ENCODE measurements at places on chromosomes 6 and 20.

DNA sequence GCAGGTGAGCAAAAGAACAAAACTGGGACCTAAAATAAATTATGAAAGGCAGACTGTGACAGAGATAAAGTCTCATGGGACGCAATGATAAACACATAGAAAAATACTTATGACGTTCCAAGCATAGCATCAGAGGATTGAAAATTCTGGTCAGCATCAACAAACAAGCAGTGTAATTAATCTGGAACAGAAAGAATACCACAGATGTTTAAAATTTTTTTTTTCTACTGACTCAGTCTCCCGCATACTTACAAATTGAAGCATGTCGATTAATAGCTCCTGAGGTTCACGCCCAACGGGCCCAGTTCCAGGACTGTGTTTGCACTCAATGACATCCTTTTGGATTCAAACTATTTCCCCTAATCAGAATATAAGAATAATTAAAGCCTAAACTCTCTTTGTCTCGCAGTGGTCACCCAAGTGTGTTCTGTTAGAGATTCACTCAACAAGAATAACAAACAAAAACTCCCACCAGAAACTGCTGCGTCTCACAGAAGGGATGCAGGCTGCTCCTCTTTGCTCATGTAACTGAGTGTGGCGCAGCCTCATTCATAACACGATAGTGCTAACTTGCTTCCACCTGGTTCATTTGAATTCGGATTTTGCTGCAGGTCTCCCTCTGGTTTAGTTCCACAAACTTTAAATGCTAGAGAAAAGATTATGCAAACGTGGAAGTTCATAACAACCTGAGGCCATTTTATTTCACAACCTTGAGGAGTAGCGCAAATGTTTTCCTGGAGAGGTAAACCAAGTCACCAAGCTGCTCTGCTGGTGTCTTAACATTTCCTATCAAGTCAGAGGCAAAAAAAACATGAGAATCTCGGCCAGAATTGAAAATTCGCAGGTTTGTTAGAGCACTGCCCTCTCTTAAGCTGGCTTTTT, 69.0 kb upstream of the CITED2 start:
- DNase-seq = no peak

- peak; percentile 88 for DNase-seq
Observed at GRCh38 chr6:30781743-30782424, 37.5 kb upstream of the IER3 start.

DNA sequence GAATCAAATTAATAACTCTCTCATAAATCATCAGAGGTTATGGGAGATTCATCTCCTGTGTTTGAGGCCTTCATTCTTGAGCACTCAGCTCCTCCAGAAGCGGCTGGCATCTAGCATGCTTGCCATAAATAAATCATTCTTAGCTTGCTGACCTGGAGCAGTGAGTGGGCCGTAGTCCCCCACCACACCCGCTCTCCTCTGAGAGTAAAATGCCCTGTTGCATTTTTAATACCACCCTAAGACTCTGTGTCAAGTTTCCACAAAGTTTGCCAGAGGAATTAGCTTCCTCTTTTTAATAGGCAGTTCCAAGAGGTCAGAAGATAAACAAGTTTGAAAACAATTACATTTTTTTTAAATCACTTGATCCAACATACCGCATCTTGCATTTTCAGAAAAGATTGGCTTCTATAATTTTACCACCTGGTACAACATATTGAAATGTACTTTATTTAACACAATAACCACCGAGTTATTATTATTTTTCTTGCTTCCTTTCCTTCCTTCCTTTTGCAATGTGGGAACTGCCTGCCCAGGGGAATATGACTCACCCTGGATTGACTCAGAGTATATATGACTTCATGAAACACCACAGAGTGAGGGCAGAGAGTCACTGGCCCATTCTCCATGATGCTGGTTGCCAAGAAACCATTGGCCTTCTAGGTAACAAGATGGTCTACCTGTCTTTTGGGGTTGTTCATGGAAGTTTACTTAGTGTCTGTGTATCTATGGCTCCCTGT, 29.4 kb upstream of the CLIC5 start:
- no peak for DNase-seq

GRCh38 chr6:22146678-22146930, 150.2 kb downstream of the PRL start:
- DNase-seq = peak; percentile 56

- DNase-seq = no peak
Observed at GRCh38 chr6:5085648-5086293, 630 bp downstream of the PPP1R3G start.

DNA sequence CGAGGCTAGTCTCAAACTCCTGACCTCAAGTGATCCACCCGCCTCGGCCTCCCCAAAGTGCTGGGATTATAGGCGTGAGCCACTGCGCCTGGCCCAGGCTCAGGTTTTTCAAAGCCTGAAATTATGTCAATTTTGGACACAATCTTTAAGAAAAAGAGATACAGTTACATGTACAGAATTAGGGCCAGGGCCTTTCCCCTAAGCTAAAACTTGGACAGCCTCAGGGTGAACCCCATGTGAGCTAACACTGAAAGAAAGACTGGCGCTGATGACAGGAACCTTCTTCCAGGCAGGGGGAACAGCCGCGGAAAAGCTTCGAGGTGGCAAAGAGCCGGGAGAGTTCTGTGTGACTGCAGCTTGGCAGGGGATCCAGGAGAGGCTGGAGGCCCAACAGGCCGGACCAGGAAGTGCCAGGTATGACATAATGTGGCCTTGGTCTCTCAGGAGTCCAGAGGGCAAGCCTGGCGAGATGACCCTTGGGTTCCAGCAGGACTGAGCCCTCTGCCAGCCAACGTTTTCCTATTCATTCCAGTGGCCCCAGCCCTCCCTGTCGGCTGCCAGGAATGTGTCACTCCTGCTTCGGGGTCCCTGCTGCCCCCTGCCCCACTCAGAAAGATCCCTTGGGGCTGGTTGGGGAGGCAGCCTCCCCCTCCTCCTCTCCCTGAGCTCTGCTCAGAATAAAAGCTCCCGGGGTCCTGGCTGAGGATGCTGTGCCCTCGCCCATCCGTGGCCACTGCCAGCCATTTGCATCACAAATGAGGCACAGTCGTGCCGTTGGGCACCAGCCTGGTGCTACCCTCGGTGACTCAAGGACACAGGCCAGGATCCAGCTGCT, 37.3 kb downstream of the RBM38 start:
- DNase-seq = no peak

DNA sequence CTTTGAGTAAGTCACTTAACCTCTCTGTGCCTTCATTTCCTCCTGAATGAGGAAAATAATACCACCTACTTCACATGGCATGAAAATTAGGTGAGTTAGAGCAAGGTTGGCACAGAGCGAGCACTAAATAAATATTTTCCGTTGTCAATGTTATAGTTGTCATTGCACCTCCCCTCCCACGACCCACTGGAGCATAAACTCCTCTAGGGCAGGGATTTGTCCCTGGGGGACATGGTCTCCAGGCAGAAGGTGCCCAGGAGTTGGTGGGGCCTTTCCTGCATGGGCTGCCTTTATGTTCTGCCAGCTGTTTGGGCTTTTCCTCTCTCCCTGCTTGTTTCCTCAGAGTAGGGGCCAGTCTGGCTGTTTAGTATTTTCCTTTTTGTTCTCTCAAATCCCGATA, 1.3 kb upstream of the ANGPT4 start:
- no peak for DNase-seq

DNA sequence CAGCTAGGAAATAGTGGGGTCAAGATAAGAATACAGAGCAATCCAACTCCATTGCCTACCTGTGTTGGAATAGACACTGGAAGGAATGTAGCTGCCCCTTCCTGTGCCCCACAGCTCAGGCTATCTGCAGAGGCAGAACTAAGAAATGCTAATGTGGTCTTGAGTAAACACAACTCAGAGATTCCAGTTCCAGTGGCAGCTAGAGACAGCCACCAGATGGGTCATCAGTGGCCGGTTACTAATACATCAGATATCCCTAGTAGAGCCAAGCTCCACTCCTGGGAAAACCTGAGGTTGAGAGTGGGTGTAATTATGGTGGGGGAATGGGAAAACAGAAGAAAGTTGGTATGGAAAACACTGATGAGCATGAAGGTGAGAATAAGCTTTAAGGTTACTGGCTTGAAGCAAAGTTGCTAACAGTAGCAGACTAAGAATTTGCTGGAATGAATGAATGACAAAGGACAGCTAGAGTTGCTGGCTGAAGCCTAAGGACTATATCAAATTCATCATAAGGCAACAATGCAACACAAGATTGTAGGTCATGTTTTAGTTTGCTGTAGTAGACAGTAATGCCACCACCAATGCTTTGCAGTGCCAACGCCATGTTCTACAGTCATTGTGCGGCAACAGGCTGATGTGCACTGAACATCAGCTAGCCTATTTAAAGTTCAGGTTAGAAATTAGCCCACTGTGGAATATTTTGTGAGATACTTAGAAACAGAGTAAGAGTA, 28.3 kb upstream of the FAM83C start:
- no peak for DNase-seq

DNA sequence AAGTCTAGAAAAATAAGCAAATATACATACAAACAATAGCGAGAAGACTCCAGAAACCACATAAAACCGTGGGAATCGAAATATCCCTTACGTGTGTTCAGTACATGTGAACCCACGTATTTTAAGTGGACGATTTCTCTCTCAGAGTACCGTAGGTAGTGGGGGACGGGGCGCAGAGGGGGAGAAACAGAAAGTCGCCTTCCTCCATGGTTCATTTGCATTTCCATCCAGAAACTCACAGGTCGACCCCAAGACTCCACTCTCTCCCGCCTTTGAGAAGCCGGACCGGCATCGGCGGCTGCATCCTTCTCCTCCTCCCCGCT, 538 bp upstream of the ENPP1 start:
- DNase-seq = no peak

- DNase-seq = no peak
Observed at GRCh38 chr20:33685328-33686099, 671 bp downstream of the E2F1 start.

GRCh38 chr6:130518588-130518987, 152.8 kb downstream of the TMEM200A start:
- DNase-seq = no peak

GRCh38 chr20:9331707-9332435, 182.5 kb upstream of the LAMP5 start:
- no peak for DNase-seq

- no peak for DNase-seq
Observed at GRCh38 chr20:35235881-35236280, 9.4 kb downstream of the MMP24 start.

DNA sequence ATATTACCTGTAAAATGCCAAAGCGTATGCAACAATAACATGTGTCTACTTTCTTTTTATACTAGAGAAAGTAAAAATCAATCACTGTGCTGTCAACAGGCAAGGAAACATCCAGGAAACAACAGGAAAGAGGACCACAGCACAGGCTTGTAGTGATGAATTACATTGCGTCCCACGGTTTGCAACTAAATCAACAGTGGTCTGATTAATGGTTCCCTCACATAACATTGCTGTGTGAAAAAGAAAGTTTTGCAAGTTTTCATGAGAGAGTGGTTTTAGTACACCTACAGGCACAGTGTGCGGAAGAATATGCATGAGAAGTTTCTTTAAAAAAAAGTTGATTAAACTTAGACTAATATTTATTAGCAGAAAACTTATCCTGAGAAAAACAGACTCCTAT, 329.5 kb upstream of the HSF2 start:
- DNase-seq = no peak

- no peak for DNase-seq
Observed at GRCh38 chr6:137878486-137879285, 11.6 kb downstream of the TNFAIP3 start.

GRCh38 chr6:43738877-43739641, 31.0 kb upstream of the VEGFA start:
- no peak for DNase-seq

- no peak for DNase-seq
Observed at GRCh38 chr6:151380848-151381205, 10.5 kb downstream of the ZBTB2 start.

DNA sequence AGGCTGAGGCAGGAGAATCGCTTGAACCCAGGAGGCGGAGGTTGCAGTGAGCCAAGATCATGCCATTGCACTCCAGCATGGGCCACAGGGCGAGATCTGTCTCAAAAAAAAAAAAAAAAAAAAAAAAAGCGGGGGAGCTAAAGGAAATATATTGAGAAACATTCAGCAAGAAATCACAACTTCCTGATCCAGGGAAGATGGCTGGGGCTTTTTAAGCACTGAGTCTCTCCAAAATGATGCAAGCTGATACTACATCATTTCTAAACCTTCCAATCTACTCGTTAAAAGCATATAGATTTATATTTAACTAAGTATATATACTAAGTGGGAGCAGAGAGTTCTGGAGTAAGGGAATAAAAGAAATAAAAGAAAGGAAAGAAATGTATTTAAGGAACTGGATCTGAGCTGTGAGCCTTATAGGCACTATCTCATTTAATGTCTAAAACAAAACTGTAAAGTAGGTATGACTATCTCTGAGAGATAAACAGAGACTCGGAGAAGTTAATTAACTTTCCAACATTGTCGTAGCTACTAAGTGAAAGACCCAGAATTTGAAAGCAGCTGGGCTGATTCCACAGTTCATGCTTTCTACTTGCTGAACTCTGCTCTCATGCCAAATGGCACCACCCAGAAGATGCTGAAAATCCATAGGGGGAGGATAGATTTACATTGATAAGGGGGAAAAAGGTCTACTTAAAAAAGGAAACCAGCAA, 215.0 kb upstream of the MARCKS start:
- DNase-seq = no peak

DNA sequence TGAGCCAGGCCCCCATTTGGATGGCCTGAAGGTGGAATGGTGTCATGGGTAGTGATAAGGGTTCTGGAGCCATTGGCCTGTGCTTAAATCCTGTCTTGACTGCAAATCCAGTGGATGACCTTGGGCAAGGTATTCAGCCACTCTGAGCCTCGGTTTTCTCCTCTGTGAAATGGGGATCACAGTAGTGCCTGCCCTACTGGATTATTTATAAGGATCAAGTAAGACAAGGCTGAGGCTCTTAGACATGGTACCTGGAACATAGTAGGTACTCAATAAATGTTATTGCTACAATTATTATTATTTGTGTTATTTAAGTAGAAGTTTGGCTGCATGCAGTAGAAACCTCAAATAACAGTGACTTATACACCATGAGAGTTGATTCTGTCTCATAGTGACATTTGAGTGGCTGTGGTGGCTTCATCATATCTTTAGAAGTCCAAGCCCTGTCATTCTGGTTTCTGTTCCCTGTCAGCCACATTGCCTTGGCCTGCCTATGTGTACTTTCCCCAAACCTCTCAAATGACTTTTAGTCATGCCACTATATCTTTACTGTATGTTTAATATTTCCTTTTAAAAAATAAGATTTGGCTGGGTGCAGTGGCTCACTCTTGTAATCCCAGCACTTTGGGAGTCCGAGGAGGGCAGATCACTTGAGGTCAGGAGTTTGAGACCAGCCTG, 37.6 kb upstream of the CHMP4B start:
- DNase-seq = no peak

DNA sequence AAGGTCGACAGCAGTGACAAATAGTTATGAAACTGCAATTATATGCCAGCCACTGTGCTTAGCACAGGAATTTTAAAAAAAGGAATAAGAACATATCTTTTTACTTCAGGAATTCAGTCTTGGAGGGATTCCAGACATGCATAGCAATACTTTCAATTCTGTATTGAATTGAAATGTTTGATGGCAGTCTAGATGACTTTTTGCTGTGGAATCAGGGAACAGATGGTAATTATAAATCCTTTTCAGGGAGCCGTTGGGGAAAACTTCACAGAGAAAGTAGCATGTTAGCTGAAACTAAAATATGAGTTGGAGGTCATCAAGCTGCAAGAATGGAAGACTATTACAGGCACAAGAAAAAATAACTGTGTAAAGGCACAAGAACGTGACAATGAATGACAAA, 74.8 kb downstream of the IMPG1 start:
- no peak for DNase-seq

GRCh38 chr20:49700411-49701185, 13.1 kb downstream of the B4GALT5 start:
- no peak for DNase-seq
